ENCODE measurements at places on chromosomes 6 and 20. TPM values are rescaled to one million over a fixed set of nuclear protein-coding genes. Genes with fewer than 3 reads are reported as not detected.

DNA sequence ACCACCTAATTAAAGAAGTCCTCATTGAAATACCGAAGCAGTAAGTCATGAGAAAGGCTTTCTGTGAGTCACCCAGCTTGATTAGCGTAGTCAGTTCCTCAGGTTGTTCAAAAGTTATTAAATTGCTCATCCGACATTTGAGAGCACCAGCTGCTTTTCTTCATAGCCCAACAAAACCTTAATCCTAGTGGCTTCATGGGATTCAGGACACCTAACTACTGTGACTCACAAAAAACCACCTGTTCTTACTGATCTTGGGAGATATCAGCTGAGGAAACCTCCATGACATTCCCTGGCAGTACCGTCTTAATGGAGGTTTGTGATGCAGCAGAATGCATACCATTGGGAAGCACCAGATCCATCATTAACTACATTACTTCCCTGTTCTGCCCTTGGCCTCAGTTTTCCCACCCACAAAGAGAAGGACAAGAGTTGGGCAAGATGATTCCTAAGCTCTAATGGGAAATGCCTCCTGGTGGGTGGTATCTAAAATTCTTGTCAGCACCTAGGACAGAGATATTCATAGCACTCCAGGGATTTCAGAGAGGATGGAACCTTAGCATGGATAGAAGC, 103.8 kb downstream of the KHDC1L start:
- H3K4me1 ChIP-seq = no peaks in the 10 kb centered on the region
- no peak overlapping the region for H3K4me3 ChIP-seq
- no peaks in the 10 kb centered on the region for H3K36me3 ChIP-seq
- DNase-seq = no peak
- H3K27ac ChIP-seq = no peak overlapping the region

Gene SLC16A10
- 5.1 TPM for total RNA-seq

DNA sequence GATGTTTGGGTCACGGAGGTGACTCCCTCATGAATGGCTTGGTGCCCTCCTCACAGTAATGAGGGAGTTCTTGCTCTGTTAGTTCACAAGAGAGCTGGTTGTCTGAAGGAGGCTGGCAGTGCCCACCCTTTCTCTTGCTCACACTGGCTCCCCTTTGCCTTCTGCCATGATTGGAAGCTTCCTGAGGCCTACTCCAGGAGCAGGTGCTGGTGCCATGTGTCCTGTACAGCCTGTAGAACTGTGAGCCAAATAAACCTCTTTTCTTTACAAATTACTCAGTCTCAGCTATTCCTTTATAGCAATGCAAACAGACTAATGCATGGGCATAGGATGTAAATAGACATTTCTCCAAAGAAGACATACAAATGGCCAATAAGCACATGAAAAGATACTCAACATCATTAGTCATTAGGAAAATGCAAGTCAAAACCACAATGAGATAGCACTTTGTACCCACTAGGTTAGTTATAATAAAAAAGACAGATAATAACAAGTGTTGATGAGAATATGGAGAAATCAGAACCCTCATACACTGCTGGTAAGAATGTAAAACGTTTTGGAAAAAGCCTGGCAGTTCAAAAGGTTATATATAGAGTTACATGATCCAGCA, 17.7 kb downstream of the C20orf203 start:
- no peaks in the 10 kb centered on the region for H3K36me3 ChIP-seq
- H3K27me3 ChIP-seq = no peaks in the 10 kb centered on the region
- no peak overlapping the region for H3K4me3 ChIP-seq
- peaks cover 8% of the 10 kb centered on the region for H3K4me1 ChIP-seq

- H3K36me3 ChIP-seq = peaks cover 64% of the 10 kb centered on the region
- no peak overlapping the region for H3K4me3 ChIP-seq
- no peaks in the 10 kb centered on the region for H3K4me1 ChIP-seq
- no peak for DNase-seq
Observed at GRCh38 chr20:3032624-3033023, 10.8 kb upstream of the GNRH2 start.

Gene SLC22A23
- total RNA-seq = 1.1 TPM

GRCh38 chr6:18087396-18088165, 34.9 kb downstream of the NHLRC1 start:
- H3K27me3 ChIP-seq = no peaks in the 10 kb centered on the region
- H3K36me3 ChIP-seq = no peaks in the 10 kb centered on the region
- no peak overlapping the region for H3K4me3 ChIP-seq
- DNase-seq = no peak
- H3K27ac ChIP-seq = no peak overlapping the region

GRCh38 chr20:43460172-43460829, 2.6 kb downstream of the SRSF6 start:
- no peak for DNase-seq
- H3K4me1 ChIP-seq = peaks cover 9% of the 10 kb centered on the region
- no peak overlapping the region for H3K4me3 ChIP-seq
- no peaks in the 10 kb centered on the region for H3K27me3 ChIP-seq
- H3K36me3 ChIP-seq = peaks cover 41% of the 10 kb centered on the region

DNA sequence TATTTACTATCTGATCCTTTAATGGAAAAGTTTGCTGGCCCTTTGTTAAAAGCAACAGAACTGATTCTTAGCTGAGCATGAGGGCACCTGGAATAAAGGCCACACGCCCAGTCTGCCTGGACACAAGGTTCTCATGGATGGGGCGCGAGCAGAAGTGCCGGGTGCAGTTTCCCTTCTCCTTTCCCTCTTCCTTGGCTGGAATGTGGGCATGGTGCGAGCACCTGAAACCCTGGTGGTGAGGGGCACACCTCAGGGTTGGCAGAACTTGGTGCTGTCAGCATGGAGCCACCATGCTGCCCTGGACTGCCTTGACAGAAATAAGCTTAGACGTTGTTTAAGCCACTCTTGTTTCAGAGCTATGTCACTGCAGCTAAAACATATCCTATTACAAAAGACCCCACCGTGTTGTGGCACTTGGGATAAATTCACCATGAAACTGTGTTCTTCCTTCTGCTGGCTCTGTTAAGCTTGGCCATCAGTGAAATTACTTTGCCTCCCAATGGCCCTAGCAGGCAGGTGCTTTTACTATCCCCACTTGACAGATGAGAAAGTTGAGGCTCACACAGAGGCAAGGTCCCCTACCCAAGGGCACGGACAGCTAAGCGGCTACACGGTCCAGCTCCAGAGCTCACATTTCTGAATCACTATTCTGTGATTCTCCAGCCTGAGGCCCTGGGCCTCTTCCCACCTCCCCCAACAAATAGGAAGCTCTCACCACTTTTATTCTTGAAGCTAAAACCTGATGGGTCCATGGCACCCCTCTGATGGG, 115.9 kb downstream of the PREX1 start:
- no peak overlapping the region for H3K27ac ChIP-seq
- no peaks in the 10 kb centered on the region for H3K27me3 ChIP-seq
- peaks cover 18% of the 10 kb centered on the region for H3K4me1 ChIP-seq
- no peak for DNase-seq
- H3K36me3 ChIP-seq = peaks cover 2% of the 10 kb centered on the region

DNA sequence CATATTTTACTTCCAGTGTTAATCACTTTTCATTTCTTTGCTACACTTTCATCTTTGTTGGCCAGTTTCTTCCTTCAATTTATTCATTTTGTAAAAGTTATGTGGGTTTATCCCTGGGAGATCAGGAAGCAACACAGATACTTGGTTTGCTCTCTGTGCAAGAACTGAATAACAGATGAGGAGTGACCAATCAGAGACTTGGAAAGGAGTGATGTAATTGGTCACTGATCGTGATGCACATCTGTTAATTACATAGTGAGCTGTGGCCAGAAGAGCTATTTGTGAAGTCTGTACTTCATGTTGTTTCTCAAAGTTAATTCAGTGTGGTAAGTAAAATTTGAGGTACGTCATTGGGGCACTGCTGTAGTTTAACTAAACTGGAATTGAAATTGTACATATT, 21.3 kb downstream of the ANKRD6 start:
- no peaks in the 10 kb centered on the region for H3K36me3 ChIP-seq
- H3K27me3 ChIP-seq = no peaks in the 10 kb centered on the region
- H3K27ac ChIP-seq = no peak overlapping the region
- H3K4me3 ChIP-seq = no peak overlapping the region
- no peaks in the 10 kb centered on the region for H3K4me1 ChIP-seq
- DNase-seq = peak; percentile 35

Gene PLA2G7
- 1.2 TPM for total RNA-seq

- H3K27ac ChIP-seq = no peak overlapping the region
- no peak for DNase-seq
- peaks cover 67% of the 10 kb centered on the region for H3K27me3 ChIP-seq
- H3K36me3 ChIP-seq = no peaks in the 10 kb centered on the region
Observed at GRCh38 chr6:35209622-35210247, 4.0 kb upstream of the SCUBE3 start.

Gene DACT2
- total RNA-seq = 2.0 TPM

DNA sequence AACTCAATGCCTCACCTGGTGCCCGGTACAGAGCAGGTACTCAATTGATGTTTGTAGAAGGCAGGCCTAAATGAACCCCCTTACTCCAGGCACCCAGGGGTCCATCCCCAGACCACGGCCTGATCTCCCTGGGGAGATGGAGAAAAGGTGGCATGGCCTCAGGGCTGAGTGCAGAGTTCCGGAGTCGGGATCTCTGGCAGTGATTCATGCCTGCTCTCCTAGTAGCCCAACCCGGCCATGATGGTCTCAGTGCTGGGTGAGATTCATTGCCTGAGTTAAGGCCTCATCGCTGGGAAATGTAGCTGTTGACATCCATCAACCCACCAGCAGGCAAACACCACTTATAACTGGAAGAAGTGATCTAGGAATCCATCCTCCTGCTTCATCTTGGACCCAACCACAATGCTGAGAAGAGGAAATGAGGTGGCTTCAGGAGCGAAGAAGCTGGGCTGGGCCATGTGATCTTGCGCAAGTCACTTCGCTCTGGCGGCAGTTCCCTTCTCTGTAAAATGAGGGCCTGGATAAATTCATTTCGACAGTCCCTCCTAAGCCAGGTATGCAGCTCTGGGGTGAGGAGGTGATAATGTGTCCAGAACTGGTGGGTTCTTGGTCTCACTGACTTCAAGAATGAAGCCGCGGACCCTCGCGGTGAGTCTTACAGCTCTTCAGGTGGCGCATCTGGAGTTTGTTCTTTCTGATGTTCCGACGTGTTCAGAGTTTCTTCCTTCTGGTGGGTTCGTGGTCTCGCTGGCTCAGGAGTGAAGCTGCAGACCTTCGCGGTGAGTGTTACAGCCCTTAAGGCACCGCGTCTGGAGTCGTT, 24.7 kb downstream of the ETV7 start:
- peaks cover 20% of the 10 kb centered on the region for H3K4me1 ChIP-seq
- no peak for DNase-seq
- peaks cover 2% of the 10 kb centered on the region for H3K27me3 ChIP-seq
- H3K27ac ChIP-seq = no peak overlapping the region

- H3K4me3 ChIP-seq = no peak overlapping the region
- H3K4me1 ChIP-seq = no peaks in the 10 kb centered on the region
- H3K27ac ChIP-seq = no peak overlapping the region
- H3K36me3 ChIP-seq = no peaks in the 10 kb centered on the region
- peak; percentile 77 for DNase-seq
Observed at GRCh38 chr6:135506270-135506997, 8.9 kb upstream of the AHI1 start.

DNA sequence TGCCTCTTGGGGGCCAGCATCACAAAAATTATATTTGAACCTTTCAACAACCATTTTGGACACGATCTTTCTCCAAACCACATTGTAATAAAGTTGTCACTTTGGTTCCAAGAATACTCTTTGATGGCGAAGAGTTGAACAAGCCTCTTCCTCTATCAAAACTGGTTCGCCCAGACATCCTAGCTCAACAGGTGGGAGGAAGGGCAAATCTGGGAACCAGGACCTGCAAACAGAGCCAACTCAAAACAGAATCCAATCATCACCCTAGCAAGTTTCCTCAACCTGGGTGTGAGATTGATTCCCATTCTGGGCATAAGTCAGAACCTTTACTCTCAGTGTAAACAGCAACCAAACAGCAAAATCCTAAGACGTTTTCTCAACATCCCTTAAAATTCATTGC, 141.2 kb upstream of the RREB1 start:
- no peaks in the 10 kb centered on the region for H3K36me3 ChIP-seq
- no peak overlapping the region for H3K27ac ChIP-seq
- H3K27me3 ChIP-seq = no peaks in the 10 kb centered on the region
- no peak for DNase-seq
- H3K4me3 ChIP-seq = no peak overlapping the region

Gene C20orf202
- total RNA-seq = 0.35 TPM

DNA sequence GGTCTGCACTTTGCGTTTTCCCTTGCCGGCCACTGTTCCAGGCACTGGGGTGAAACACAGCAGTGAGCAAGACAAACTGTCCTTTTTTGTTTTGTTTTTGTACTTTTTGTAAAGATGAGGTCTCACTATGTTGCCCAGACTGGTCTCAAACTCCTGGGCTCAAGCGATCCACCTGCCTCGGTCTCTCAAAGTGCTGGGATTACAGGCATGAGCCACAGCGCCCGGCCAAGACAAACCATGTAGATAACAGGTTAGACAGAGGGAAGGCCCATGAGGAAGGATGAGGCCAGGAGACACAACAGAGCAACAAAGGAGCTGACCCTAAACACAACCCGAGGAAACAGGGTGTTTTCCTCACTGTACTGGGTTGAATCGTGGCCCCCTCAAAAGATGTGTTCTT, 165.4 kb downstream of the NFATC2 start:
- no peaks in the 10 kb centered on the region for H3K36me3 ChIP-seq
- DNase-seq = no peak
- H3K4me3 ChIP-seq = no peak overlapping the region
- H3K4me1 ChIP-seq = peaks cover 31% of the 10 kb centered on the region
- no peak overlapping the region for H3K27ac ChIP-seq
- no peaks in the 10 kb centered on the region for H3K27me3 ChIP-seq

GRCh38 chr20:34621036-34621343, 55.9 kb downstream of the PIGU start:
- H3K4me3 ChIP-seq = no peak overlapping the region
- no peak for DNase-seq
- peaks cover 28% of the 10 kb centered on the region for H3K36me3 ChIP-seq
- H3K27ac ChIP-seq = no peak overlapping the region
- H3K4me1 ChIP-seq = no peaks in the 10 kb centered on the region

DNA sequence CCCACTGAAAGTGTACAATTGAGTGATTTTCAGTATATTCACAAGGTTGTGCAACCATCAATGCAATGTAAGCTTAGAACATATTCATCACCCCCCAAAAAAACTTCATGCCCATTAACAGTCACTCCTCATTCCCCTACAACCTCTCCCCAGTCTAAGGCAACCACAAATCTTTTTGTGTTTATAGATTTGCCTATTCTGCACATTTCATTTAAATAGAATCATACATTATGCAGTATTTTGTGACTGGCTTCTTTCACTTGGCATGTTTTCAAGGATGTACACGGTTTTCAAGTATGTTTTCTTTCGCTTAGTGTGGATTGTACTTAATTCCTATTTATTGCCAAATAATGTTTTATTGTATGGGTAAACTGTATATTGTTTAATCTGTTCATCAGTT, 329.3 kb upstream of the RNF24 start:
- H3K4me1 ChIP-seq = no peaks in the 10 kb centered on the region
- H3K36me3 ChIP-seq = no peaks in the 10 kb centered on the region
- no peak overlapping the region for H3K4me3 ChIP-seq

GRCh38 chr20:49397525-49397924, 84.9 kb downstream of the KCNB1 start:
- DNase-seq = peak; percentile 34
- no peak overlapping the region for H3K4me3 ChIP-seq
- no peaks in the 10 kb centered on the region for H3K27me3 ChIP-seq
- H3K4me1 ChIP-seq = peaks cover 17% of the 10 kb centered on the region

GRCh38 chr6:27129917-27130316, 117.6 kb upstream of the PRSS16 start:
- no peak overlapping the region for H3K27ac ChIP-seq
- no peak for DNase-seq
- H3K27me3 ChIP-seq = no peaks in the 10 kb centered on the region
- no peak overlapping the region for H3K4me3 ChIP-seq
- no peaks in the 10 kb centered on the region for H3K36me3 ChIP-seq

Data from muscle of leg (tissue), 16 donors.